A673 (cell line): ENCODE measurements at places on chromosomes 13 and 19. TPM values are rescaled to one million over a fixed set of nuclear protein-coding genes. Genes with fewer than 3 reads are reported as not detected.
A peak's percentile ranks its signal among the peaks of the same experiment; 100 is the strongest.

GAS6 gene
- total RNA-seq = 0.67 and 0.79 TPM in 2 replicates

CCDC8 gene
- total RNA-seq = 24.5 and 32.1 TPM in 2 replicates

- no peak for DNase-seq
- H3K4me3 ChIP-seq = no peak overlapping the region
- no peaks in the 10 kb centered on the region for H3K36me3 ChIP-seq
- H3K4me1 ChIP-seq = no peaks in the 10 kb centered on the region
Measured at GRCh38 chr13:106373989-106374572, 161.4 kb downstream of the EFNB2 start.

DNA sequence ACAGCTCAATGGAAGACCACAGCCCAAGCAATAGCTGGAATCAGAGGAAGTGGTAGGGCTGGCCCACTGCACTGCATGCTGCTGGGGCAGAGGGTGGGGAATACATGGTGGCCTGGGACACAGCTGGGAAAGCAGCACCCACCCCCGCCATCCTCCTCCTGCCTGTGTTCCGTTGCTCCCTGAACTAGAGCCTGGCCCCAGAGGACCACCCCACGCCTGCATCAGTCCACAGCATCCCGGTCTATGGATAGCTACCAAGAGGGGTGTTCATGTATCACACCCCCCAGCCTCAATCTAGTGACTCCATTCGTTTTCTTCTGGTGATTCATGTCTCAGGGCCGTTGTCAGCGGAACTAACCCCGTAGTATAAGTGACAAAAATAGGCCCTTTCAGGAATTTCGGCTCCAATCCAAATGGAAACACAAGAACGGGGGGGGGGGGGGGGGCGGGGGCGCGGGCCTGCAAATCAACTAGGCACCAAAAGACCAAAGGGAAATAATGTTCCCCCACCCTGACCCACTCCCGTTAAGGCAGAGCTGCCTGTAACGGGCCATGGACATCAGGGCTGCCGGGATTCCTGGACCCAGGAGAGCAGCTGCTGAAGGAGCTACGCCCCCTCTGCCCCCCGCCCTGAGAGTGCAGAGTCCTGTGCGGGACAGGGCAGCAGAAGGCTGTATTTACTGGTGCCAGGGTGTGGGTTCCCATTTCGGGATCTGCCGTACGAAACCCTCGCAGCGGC, 18.9 kb upstream of the EPHX3 start:
- peaks cover 72% of the 10 kb centered on the region for H3K36me3 ChIP-seq
- H3K27ac ChIP-seq = peak overlapping the region; percentile 65
- H3K27me3 ChIP-seq = no peaks in the 10 kb centered on the region
- H3K4me1 ChIP-seq = peaks cover 21% of the 10 kb centered on the region
- no peak overlapping the region for H3K4me3 ChIP-seq
- no peak for DNase-seq

DNA sequence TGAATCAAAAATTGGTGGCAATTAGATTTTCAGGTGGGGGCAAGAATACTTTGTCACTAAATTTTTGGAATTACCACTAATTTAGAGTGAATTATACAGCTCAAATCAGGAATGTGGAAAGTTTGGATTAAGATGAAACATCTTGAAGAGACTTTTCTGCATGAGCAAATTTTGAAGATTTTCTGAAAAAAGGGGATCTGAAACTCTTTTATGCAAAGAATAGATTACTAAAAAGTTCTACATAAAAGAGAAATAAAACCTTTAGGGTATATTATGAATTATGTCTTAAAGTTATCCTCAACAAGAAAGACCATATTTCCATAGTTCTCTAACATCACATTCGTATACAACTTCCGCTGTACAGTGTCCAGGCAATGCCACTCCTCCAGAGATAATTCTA, 36.7 kb downstream of the ZNF93 start:
- no peaks in the 10 kb centered on the region for H3K27me3 ChIP-seq
- peaks cover 8% of the 10 kb centered on the region for H3K36me3 ChIP-seq
- DNase-seq = no peak
- no peaks in the 10 kb centered on the region for H3K4me1 ChIP-seq
- no peak overlapping the region for H3K27ac ChIP-seq
